RPMI8226 (cell line): ENCODE measurements at places on chromosomes 1 and 21.

DNA sequence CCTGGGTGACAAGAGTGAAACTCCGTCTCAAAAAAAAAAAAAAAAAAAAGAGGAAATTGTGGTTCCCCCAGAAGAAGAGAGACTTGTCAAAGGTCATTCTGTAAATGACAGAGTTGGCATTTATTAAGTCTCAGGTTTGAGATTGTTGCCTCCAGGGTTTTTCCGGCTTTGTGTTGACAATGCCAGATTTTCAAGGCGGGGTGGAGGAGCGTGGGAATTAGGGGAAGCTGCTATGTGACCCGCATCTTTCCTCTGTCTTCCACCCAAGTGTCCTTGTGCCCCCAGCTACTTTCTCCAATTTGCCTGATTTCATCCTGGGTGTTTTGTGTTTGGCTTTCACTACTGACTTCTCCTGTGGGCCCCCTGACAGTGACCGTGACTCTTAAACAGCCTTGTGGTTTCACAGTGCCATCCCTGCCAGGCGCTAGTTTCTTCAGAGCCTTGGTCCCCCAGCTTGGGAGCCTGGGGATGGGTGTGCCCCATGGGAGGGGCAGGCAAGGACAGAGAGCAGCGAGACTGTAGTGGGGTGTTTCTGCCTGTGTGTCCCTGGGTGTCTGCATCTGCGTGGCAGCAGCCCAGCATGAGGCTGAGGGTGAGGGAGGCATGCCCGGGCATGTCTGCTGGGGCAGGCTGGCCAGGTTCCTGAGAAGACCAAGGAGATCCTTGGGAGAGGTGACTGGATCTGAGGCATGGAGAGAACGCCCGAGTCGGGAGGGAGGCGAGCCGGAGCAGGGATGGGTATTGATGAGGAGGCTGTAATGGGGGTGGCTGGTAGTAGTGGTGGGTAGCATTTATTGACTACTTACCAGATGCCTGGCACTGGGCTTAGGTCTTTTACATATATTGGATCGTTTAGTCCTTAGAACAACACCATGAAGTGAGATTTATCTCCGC, 46.3 kb downstream of the IER5 start:
- peak; percentile 92 for DNase-seq

GRCh38 chr1:37851262-37851661, 8.1 kb downstream of the MTF1 start:
- DNase-seq: no peak

- DNase-seq: peak; percentile 18
Observed at GRCh38 chr1:203351037-203351625, at the start of gene FMOD. Gene FMOD, minus strand, starts transcription at chr1:203351122. Its CDS starts 2,852 bp downstream, at chr1:203348270.

- DNase-seq: peak; percentile 82
Observed at GRCh38 chr1:168365719-168366479, 85.2 kb downstream of the TBX19 start.

DNA sequence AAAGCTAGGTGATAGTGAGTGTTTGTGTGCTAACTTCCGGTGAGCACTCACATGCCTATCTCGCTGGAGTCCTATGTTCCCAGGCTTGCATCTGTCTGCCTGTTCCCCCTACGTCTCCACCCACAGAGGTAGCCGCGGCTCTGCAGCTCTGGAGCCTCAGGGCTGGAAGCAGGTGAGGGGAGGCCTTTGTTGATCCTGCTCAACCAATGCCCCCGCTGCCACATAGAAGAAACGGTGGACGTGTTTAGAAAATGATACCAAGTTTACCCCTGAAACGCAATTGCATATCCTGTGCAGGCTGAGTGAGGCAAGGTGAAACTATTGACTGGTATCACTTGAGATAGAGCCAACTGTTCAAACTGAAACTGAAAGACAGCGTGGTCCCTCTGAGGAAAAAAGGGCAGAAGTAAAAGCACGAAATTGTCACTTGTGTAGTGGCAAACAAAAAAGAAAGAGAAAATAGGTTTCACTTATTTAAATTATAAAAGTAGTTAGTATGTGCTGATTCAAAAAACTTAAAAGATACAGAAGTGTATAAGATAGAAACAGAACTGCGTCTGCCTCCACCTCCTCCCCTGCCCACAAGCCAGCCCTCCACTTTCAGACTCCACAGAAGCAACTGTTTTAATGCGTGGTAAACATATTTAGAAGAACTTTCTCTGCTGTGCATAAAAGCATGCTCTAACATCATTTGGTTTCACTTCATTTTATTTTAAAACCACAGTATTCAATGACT, 38.6 kb upstream of the ETS2 start:
- DNase-seq: peak; percentile 91

GRCh38 chr1:214135886-214136285, 145.1 kb upstream of the SMYD2 start:
- DNase-seq: no peak

DNA sequence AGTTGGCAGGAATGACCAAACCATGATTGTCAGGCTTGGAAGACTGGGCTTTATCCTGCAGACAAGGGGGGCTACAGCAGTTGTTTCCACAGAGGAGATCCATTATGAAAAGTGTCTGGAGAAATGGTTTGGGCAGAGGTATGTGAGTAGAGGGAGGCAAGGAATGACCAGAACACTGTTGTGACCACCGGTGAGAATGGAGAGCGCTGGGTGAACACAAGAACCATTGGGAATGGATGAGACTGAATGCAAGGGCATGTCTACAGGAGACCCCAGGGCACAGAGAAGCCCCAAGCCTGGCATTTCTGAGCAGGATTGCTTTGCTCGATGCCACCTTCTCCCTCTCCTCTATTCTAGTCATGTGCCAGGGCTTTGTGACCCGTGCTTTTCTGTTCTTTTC, 125.1 kb downstream of the CACNA1E start:
- no peak for DNase-seq

DNA sequence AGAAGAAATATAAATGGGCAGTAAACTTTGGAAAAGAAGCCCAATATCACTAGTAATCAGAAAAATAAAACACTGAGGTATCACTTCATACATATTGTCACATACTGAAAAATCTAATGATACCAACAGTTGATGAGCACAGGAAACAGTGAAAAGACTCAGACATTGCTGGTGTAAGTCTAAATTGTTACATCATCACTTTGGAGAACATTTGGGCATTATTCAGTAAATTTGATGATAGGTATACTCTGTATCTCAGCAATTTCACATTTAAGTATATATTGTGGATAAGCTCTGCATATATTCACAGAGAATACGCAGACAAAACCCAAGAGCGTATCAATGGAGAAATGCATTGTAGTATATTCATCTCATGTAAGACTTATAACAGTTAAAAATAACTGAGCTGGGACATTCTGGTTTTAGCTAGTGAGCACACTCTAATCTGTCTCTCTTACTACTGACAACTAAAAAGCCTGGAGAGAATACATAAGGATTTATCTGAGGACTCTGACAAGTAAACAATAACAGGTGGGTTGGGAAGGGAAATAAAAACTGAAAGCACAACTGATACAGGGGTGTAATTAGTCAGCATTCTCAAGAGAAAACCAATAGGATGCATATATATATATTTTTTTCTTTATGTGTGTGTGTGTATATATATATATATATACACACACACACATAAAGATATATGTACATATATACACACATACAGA, 212.7 kb upstream of the JUN start:
- no peak for DNase-seq

GRCh38 chr1:192849011-192849410, 40.2 kb downstream of the RGS2 start:
- no peak for DNase-seq

DNA sequence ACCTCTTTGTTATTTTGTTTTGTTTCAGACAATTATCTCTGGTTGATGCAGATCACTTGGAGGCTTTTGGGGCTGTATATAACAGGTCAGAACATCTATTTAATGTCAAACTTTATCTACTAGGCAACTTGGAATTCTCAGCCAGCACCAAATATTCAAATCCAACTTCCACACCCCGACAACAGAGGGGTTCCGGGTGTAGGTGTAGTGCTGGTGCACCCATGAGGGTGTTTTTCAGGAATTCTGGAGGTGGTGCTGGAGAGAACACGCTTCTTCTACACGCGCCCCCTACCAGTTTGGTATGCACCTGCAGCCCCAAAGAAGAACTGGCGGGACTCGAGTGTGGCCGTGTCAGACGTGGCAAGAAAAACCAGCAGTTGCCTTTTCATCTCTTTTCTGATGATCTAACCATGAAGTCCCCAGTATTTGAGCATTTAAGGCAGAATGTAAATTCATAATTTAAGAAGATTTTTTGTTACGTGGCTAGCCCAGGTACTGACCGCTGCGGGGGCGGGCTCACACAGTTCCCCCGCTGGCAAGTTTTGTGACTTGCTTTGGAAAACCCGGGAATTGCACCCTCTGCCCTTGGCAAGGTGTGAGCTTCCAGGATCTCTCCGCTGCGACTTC, 462 bp upstream of the TLCD4 start:
- peak; percentile 66 for DNase-seq

DNA sequence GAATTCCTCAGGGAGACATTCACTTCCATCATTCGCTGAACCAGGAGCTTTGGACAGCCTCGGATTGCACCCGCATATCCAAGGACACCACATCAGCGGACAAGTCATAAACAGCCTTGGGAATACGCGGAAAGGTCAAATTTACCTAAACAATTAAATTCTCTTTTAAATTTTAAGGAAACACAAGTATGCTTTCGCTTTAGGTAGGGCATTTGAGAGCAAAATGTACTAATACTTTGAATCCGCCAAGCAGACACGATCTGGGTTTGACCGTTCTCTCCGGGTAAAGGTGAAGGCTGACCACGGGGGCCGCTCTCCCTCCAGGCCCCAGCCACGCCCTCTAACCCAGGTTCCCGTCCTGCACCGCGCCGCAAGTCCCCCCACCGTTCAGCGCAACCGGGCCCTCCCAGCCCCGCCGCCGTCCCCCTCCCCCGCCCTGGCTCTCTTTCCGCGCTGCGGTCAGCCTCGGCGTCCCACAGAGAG, 479 bp upstream of the ACADM start:
- peak; percentile 71 for DNase-seq

- no peak for DNase-seq
Observed at GRCh38 chr1:161226759-161227158, 899 bp downstream of the TOMM40L start.

DNA sequence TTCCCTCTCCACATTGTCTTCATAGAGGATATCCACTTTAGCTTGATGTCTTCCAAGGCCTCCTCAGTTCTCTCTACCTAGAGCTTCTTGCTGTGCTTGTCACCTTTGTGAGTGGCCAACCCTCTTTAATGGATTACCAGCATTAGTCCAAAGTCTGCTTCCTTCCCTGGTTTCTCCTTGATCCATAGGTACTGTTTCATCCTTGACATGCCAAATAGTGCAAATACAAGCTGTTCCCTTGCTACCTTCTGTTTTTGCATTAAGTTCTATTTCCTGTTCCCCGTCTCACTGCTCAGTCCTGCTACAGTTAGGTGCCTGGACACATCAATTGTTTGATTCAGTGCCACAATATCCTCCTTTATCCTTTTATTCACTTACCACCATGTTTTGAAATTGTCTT, 19.2 kb downstream of the MAST2 start:
- no peak for DNase-seq
